ENCODE measurements at places on chromosomes 1 and 21. TPM values are rescaled to one million over a fixed set of nuclear protein-coding genes. Genes with fewer than 3 reads are reported as not detected.

ANXA9 gene
- 0.37 TPM for total RNA-seq

PLEKHA6 gene
- total RNA-seq = 65.9 TPM

SPRR2E gene
- total RNA-seq = not detected

DNA sequence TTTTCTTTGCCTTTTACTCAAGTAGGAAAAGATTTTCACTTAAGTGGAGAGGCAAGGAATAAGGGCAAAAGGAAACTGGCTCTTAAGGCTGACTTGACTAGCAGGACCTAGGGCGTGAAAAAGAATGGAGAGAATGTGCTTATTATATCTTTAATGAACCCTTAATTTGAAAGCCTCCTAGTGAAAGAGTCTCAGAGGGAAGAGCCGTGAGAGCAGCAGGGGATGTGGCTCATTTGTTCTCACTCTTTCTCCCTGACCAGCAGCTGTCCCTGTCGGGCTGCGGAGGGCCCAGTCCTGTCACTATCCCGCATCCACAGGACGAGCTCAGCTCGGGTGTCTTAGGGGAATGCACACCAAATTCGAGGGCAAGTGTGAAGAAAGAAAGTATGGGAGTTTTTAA, 180.1 kb downstream of the EDEM3 start:
- DNase-seq = no peak

AZIN2 gene
- total RNA-seq = 4.3 TPM

GRCh38 chr1:112706505-112707220, at the start of gene RHOC:
TSS of gene RHOC (minus strand) at chr1:112707127. CDS start at chr1:112703799, 3,328 bp downstream.
- DNase-seq = peak; percentile 30

GRCh38 chr1:32886828-32887414, 630 bp downstream of the HPCA start:
- DNase-seq = no peak

DNA sequence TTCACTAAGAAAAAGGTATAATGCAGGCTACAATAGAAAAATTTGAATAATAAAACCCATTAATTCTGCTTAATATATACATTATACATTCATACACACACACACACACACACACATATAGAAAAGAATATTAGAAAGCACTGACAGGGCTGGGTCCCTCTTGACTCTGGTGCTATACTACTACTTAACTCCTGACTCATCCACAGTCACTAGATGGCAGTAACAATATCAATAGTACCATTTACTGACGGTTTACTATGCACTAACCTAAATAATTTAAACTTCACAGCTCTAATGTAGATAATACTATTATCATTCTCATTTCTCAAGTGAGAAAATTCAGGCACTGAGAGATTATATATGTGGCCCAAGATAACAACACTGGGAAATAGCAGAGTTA, 87.5 kb downstream of the COP1 start:
- peak; percentile 47 for DNase-seq

S100A4 gene
- 60.7 TPM for total RNA-seq

RGS8 gene
- not detected for total RNA-seq

KCNJ9 gene
- total RNA-seq = 0.07 TPM

SDC3 gene
- total RNA-seq = 21.7 TPM

DNA sequence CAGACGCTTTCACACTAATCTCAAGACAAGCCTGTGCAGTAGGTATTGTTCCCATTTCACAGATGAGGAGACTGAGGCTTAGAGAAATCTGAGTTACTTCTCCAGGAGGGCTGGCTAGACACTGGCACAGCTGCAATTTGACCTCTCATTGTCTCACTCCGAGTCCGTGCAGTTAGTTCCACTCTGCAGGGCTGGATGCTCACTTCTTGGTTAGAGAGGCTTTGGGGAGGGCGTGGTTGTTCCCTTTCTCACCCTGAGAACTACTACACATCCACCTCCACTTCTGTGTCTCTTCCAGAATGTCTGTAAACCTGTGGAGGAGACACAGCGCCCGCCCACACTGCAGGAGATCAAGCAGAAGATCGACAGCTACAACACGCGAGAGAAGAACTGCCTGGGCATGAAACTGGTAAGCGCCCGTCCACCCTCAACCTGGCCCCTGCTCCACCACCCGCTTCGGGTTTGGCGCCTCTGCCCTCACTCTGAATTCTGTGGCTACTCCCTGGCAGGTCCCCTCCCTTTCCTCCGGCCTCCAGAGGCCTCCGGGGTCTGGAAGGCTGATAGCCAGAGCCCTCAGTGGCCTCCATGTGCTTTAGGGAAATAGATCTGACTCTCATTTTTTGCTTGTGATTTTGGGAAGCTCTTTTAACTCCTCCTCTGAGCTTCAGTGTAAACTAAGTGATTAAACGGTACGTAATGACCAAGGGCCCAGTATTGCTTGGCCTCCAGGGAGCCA, 29.1 kb downstream of the EIF2D start:
- no peak for DNase-seq

GRCh38 chr1:169098380-169098779, 8.1 kb upstream of the ATP1B1 start:
- DNase-seq = no peak

- no peak for DNase-seq
Observed at GRCh38 chr1:165068741-165069140, 287.8 kb downstream of the LMX1A start.

- no peak for DNase-seq
Observed at GRCh38 chr1:18387307-18387706, 93.4 kb upstream of the KLHDC7A start.

RHD gene
- total RNA-seq = not detected

PLA2G2C gene
- total RNA-seq = not detected

DNA sequence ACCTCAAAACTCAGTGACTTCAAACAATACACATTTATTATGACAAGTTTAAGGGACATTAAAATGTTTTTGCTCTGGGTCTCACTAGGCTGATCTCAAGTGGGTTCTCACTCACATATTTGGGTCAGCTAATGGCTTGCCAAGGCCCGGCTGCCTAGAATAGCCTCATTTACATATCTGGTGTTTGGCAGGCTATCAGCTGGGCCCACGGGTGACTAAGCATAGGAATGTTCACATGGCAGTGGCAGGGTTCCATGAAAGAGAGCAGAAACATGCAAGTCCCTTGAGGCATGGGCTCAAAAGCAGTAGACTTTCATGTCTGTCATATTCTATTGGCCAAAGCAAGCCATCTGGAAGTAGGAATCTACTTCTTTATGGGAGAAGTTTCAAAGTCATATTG, 492.6 kb downstream of the KCNT2 start:
- peak; percentile 79 for DNase-seq

DNA sequence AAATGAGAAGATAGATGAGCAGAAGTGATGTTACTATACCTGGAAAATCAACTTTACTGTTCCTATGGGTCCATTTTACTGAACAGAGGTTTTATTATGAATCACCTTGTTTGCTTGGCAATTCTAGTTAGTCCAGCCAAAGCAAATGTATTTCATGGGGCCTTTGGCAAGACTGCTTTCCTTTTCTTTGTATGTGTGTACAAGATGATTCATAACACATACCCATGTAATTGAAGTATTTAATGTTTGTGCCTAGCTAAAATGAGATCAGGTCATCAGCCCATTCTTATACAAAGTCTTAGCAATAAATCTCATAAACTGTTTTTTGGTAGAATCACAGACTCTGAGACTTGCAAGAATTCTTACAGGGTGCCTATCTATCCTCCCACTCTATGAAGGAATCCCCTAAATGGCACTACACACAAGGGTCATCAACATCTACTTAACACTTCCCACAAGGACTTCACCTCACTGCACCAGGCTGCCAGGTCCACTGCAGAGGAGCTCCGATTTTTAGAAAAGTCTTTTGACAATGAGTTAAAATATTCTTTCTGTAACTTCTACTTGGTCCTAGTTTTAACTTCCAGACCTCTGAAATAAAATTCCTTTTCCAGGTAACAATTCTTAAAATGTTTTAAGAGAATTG, 58.5 kb downstream of the LPAR3 start:
- peak; percentile 87 for DNase-seq

GLIS1 gene
- 1.4 TPM for total RNA-seq

DNA sequence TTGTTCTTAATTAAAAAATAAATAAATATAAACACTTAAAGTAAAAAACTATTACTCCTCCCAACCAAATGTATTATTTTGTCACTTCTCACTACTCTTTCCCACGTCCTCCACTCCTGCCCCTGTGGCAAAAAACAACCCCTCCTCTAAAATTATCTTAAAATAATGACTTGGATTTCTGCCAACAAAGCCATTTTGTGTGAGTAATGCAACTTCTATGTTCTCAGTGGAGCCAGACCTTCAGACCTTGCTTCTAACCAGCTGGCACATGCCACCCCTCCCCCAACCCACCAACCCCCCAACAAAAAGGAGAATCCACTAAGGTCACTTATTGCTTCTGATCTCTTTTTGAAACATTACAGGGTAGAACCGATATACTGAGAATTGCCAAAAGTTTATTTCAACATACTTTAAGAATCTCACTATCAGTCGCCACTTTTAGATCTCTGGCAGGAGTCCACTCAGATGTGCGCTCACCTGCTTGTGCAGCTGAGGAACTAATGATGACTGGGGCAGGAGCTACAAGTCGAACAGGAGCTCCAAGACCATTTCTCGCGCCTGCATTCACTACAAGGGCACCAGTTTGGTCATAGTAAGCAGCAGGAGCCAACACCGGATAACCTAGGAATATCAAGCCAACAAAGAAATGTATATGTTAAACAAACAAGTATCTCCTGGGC, 58.3 kb upstream of the SDC3 start:
- DNase-seq = peak; percentile 65

- no peak for DNase-seq
Observed at GRCh38 chr1:191963781-191964455, 194.3 kb upstream of the RGS18 start.

DNA sequence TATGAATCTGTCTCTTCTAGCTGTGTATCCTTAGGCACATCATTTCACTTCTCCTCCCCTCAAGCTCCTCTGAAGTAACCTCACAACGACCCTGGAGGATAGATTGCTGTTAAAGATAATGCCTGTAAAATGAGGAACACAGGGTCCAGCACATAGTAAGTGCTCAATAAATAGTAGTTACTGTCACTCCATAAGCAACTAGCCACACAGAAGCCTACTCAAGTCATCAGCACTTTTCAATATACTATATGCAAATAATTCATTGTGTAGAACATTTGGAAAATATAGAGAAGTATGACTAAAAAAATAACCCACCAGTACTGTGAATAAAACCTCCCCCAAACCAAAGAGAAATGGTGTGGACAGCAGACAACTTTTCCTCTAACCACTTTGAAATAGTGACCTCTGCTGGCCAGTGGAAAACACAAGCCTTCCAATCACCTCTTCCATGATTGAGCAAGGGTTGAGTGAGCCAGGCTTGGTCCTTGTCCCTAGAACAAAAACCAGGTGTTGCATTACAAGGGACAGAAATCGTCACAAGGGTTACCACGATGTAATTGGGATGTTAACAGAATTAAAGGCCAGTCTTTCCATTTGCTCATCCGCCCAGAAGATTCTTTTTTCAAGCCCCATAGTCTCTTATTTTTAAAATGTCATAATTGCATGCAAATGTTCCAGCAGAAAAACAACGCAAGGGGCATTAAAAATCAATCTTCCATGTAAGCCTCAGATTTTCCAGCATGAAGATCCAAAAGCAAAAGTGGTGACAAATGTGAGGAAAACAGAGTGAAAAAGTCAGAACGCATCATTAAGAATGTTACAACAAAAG, 15.7 kb upstream of the GLIS1 start:
- DNase-seq = peak; percentile 77

DNA sequence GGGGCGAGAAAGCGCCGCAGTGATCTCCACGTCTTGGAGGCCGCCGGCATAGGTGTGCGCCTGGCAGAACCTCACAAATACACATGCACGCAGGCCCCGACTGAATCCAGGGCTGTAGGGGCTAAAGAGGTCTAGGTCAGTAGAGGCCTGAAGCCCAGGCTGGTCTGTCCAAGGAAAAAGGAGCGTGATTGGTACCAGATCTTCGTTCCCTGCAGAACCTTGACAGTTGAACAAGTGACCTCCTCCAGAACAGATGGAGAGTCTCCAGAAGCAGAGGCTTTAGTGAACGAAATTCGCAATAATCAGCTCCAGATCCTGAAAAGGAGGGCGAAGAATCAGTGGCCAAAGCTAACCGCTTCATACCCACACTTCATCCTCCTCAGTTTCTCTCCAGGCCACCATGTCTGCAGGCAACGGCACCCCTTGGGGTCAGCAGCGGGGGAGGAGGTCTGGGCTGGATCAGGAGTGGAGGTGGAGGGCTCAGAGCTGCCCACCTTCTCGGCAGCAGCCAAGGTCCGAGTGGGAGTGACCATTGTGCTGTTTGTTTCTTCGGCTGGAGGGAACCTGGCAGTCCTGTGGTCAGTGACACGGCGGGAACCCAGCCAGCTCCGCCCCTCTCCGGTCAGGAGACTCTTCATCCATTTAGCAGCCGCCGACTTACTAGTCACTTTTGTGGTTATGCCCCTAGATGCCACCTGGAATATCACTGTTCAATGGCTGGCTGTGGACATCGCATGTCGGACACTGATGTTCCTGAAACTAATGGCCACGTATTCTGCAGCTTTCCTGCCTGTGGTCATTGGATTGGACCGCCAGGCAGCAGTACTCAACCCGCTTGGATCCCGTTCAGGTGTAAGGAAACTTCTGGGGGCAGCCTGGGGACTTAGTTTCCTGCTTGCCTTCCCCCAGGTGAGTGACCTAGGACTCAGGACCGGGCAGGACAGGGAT, 749 bp upstream of the PEX11B start:
- DNase-seq = peak; percentile 70

- no peak for DNase-seq
Observed at GRCh38 chr1:184905601-184906322, 68.5 kb downstream of the NIBAN1 start.

GRCh38 chr21:28257276-28257675, 735.4 kb downstream of the LTN1 start:
- DNase-seq = no peak

- DNase-seq = no peak
Observed at GRCh38 chr1:237507005-237507404, 383.7 kb downstream of the ZP4 start.

HSPA6 gene
- total RNA-seq = 0.52 TPM

DNA sequence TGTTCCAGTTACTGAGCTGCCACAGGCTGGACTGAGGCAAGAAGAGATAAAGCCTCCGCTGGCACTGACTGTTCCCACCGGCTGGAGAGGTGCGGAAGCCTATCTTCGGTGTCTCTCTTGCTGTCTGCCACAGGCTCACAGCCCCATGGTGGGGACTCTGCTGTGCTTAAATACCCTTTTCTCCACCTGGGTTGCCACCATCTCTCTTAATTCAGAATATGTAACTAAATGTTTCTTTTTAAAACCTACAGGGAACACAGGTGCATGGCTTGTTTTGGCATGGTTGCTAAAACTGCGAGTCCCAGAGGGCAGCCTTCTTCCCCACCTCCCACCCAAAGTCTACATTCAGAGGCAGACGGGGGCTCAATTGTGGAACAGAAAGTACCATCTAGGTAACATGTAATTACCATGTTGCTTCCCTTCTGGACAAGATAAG, 8.1 kb upstream of the LBR start:
- no peak for DNase-seq

- no peak for DNase-seq
Observed at GRCh38 chr1:5161372-5161771, 507.0 kb downstream of the AJAP1 start.

DNA sequence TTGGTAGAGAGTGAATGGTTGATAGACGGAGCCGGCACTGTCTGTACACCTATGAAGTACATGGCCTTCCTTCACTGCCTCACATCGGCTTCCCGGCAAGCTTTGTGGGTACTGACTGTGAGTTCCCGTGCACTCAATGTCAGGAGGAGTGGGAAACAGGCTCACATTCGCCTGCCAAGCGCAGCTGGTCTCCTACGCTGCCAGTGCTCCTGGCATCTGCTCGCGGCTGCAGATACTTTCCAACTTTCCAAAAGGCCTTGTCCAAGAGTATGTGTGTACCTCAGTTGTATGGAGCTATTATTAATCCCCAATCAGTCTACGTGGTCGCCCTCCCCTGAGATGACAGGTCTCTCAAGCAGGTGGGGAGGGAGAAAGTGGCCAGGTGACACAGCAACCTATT, 180.8 kb downstream of the ZSCAN20 start:
- no peak for DNase-seq
